ENCODE measurements at places on chromosomes 1 and 21.

- no peaks in the 10 kb centered on the region for H3K36me3 ChIP-seq
- peaks cover 13% of the 10 kb centered on the region for H3K4me1 ChIP-seq
Observed at GRCh38 chr1:39776400-39776713, 5.2 kb upstream of the OXCT2 start.

- H3K4me3 ChIP-seq, result no peak overlapping the region
- H3K27ac ChIP-seq, result peak overlapping the region; percentile 24
- no peaks in the 10 kb centered on the region for H3K27me3 ChIP-seq
Observed at GRCh38 chr1:77948841-77949424, 29.9 kb downstream of the FUBP1 start.

DNA sequence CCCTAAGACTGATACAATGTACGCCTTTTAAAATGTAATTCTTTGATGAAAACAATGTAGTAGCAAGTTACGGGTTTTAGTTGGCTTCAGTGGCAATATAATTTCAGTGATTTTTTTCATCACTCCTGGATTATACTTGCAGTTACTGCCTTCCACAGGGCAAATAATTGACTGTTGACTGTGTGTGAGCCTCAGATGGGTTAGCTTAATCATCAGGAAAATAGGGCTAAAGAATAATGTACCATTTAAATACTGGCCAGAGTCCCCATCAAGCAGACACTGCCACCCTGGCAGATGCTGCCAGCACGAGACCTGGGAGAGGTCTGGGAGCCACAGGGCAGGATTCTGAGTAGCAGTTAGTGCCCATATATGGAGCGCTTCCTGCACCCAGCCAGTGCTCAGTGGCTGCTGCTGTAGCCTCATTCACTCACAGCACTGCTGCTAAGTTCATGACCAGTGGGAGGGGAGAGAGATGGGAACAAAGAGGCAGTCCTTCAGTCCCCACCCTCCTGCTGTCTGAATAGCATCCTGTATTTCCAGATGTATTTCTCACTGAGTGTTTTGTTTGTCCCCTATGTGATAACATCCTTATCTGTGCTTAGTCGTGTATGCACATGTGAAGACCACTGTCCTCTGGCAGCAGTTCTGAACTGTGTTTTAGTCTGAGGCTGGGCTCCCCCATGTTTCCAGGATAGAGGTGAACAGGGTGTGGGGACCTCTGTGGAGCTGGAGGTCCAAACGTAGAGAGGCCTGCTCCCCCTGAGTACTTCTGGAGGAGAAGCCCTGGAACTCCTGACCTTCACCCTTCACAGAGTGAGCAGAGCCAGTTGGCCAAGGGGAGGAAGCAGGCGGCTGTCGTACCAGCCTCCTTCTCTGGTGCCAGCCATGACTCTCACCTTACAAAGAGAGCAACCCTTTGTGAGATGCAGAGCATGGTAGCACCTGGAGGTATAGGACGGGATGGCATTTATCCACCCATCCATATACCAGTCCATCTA, 80.4 kb downstream of the ADARB1 start:
- H3K4me3 ChIP-seq, result no peak overlapping the region
- no peaks in the 10 kb centered on the region for H3K36me3 ChIP-seq
- peaks cover 17% of the 10 kb centered on the region for H3K4me1 ChIP-seq
- H3K27ac ChIP-seq, result no peak overlapping the region
- DNase-seq, result no peak
- H3K27me3 ChIP-seq, result no peaks in the 10 kb centered on the region

DNA sequence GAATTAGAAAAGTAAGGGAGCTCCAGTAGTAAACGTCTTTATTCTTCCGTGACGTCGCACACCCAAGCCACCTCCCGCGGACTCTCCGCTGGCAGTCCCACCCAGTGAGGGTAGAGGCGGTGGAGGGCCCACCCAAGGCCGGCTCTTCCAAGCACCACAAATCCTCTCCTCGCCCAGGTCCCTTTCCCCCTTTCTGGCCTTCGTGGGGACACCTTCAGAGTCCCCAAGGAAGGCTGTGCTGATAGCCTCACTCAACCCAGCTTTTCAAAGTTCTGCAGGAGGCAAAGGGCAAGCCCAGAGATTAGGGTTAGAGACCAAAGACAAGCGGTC, 349 bp upstream of the GPN2 start:
- peak overlapping the region; percentile 98 for H3K4me3 ChIP-seq
- peaks cover 20% of the 10 kb centered on the region for H3K36me3 ChIP-seq
- peaks cover 23% of the 10 kb centered on the region for H3K4me1 ChIP-seq
- DNase-seq, result no peak

DNA sequence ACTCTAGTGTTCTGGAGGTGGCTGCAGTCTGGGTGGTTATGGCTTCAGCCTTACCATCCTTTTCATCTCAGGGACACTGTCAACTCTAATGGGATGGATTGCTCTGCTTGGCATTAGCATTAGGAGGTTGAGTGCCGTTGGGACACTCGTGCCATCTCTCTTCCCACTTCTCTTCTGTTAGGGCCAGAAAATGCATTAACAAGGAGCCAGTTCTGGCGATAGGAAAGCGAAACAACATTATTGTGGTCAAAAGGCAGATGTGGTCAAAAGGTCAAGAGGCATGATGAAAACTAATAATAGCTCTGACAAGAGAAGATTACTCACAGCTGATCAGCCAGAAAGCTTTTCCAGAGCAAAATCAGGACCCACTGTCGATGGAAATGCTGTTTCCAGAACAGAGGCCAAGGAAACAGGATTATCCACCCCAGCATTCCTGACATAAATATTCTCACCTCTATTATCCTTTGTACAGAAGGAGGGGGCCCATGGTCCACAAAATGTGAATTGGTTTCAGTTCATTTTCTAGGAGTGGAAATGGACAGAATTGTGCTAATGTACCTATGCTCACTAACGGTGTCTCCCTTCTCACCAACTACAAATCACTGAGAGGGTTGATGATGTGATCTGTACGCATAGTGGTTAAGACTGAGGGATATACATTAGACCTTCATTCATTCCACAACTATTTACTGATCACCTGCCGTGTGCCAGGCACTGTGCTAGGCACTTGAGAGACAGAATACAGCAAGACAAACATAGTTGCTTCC, 72.0 kb downstream of the ST6GALNAC5 start:
- DNase-seq, result no peak
- H3K4me1 ChIP-seq, result no peaks in the 10 kb centered on the region
- peaks cover 25% of the 10 kb centered on the region for H3K27me3 ChIP-seq

DNA sequence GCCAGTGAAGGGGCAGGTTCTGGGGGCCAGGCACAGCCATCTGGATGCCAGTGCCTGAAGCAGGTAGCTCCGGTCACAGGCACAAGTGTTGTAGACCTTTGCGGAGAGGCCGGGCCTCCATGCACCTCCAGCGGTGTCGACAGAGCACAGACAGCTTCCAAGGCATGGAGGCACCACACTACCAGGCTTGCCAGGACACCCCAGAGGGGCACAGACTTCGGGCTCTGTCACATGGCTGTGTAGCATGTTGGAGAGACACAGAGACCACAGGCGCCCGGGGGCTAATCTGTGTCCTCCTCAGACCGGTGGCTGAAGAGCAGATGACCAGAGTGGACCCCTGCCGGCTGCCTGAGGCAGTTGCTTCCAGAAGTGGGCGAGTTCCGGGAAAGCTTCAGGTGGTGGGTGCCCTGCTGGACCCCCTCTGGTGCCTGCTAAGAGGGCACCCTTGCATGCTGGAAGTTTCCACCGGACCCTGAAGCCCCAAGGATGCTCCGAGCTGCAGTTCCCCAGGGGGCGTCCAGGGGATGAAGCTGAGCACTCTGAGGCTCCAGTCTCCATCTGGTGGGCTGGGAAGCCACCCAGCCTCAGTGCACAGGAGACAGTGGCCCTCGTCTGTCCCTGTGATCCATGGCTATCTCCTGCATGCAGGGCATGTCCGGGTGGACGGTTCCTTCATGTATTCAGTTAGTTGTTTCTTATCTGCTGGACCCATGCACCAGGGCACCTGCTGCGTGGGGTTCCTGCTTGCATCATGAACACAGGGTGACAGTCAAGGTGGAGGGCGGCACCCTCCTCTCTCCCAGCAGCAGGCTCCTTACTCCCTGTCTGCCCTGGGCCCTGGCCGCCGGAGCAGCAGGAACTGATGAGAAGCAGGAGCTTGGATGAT, 82.4 kb downstream of the OBSCN start:
- no peak overlapping the region for H3K4me3 ChIP-seq
- peaks cover 6% of the 10 kb centered on the region for H3K4me1 ChIP-seq
- peak; percentile 57 for DNase-seq
- H3K36me3 ChIP-seq, result no peaks in the 10 kb centered on the region
- no peaks in the 10 kb centered on the region for H3K27me3 ChIP-seq

Data from natural killer cell treated with Interleukin-12 subunit alpha and Interleukin-12 subunit beta and Interleukin-15 and Interleukin-18, amount 100 ng/mL, for 72 hours (primary cell).